ENCODE measurements at places on chromosomes 3 and 15.

DNA sequence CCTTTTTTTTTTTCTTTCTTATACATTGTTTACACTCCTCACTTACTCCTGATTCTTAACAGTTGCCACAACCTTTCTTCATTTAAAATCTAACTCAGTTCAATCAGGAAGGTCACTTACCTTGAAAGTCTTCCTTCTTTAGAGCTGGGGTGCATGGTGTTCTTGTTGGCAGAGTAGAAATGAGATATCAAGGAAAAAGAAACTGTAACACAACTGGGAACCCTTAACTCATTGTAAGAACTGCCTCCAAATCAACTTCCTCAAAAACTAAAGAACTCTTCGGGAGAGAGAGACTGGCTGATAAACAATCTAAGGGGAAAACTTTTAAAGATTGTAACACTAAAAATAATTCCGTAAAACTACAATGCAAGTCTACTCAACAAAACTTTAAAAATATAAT, 1.4 kb upstream of the APPL1 start:
- DNase-seq: no peak

DNA sequence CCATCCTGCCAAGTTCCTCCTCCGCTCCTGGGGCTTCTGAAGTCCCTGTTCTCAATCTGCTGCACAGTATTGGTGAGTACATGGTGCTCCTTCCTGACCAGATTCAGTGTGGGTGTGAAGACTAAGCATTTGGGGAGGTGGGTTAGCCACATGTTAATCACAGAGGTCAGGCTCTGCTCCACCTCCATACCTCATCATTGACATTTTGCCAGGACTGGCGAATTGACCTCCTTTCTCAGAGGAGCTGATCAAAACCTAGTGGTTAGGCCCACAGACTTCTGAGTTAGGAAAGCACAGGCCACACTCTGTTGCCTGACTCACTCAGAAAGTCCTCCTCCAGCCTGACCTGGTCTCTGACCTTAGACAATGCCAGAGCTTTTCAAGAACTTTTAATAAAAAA, 8.4 kb upstream of the RPS17 start:
- no peak for DNase-seq

DNA sequence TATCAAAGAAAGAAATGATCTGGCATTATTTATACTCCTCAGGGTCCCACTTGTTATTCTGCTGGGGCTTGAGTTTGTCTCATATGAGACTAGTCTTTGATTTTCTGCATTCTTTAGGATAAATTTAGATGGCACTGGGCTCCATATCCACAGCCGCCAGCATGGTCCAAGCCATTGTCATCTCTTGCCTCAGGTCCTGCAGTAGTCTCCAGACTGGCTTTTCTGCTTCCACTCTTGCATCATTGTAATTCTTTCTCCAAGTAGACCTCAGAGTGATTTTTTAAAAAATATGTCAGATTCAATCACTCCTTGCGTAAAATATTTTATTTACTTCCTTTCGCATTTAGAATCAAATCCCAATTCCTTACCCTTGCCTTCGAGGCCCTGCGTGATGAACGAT, 50.4 kb upstream of the ST3GAL6 start:
- DNase-seq: no peak

GRCh38 chr15:93164409-93164808, 75.4 kb upstream of the RGMA start:
- DNase-seq: no peak

- DNase-seq: no peak
Observed at GRCh38 chr3:38210141-38210757, 44.9 kb downstream of the OXSR1 start.
